Left renal cortex interstitium (tissue), 4 donors: ENCODE measurements at places on chromosomes 2 and 18.

DNA sequence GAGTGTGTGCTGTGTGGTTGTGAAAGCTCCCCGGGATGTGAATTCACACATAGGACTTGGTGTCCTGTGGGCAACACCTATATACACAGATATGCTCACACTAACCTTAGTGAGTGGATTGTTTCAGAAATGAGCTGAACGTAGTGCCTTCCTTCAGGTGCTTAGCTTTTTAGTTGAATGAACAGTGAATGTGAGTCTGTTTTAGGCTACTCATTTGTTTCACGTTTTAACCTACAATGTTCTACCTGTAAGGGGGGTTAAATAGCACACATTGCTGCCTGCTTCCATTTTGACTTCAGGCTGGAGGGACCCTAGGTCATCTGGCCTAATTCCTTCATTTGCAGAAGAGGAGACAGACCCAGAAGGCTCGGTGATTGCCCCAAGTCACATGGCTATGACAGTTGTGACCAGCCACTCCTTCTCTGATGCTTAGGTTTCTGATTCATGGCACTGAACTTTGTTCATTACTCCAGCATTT, 1.0 kb downstream of the PLEK start:
- no peak for DNase-seq

GRCh38 chr2:98188351-98189046, 101.5 kb downstream of the VWA3B start:
- DNase-seq: no peak

- no peak for DNase-seq
Measured at GRCh38 chr18:78719821-78720220, 259.8 kb upstream of the SALL3 start.

DNA sequence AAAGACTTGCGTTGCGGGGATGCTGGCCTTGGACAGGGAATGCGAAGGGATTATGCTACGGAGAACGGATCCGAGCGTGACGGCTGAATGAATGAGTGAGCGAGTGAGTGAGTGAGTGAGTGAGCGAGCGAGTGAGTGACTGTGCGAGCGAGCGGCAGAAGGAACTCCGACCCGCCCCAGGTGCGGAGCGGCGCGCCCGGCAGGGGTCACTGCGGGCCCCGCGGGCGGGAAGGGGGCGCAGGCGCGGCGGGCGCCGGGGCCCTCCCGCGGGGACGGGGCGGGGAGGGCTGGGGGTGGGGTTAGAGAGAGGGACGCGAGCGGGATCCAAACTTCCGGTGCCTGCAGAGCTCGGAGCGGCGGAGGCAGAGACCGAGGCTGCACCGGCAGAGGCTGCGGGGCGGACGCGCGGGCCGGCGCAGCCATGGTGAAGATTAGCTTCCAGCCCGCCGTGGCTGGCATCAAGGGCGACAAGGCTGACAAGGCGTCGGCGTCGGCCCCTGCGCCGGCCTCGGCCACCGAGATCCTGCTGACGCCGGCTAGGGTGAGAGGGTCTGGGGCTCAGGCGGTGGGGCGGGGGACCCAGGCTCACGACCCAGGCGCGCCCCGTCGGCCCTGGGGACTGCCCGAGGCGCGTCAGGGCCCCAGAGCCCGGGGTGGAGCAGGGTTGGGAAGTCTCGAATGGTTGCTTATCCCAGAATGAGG, at the start of gene ITM2C:
Gene ITM2C, plus strand, starts transcription at position 338 of the 702 bp plus-strand sequence. Its CDS starts 84 bp downstream, at position 422.
- no peak for DNase-seq

DNA sequence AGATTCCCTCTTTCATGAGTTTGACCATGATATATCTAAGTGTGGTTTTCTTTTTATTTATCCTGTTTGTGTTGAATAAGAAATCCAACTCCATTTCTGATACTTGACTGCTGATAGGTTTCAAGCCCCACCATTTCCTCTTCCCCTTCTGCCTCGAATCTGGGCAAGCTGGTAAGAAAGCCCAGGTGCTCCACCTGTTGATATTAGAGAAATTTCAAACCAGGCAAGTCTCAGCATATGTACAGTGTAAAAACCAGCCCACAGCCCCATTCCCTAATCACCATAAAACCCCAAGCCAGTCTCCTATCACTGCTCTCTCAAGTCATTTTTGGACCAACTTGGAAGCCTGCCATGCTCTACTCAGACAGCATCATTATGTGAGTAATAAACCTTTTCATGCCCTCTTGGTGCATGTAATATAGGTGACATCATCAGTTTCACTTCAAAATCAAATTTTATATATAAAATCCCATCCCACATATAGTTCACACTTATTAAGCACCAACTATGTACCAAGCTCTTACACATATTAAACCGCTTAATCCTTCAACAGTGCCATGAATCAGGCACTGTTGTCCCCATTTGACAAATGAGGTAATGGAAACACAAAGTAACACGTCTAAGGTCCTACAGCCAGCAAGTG, 46.6 kb downstream of the SMAD2 start:
- no peak for DNase-seq

GRCh38 chr2:127581516-127582490, 46.3 kb downstream of the MYO7B start:
- DNase-seq: no peak

- no peak for DNase-seq
Measured at GRCh38 chr18:56330366-56331110, 307.9 kb downstream of the TXNL1 start.

DNA sequence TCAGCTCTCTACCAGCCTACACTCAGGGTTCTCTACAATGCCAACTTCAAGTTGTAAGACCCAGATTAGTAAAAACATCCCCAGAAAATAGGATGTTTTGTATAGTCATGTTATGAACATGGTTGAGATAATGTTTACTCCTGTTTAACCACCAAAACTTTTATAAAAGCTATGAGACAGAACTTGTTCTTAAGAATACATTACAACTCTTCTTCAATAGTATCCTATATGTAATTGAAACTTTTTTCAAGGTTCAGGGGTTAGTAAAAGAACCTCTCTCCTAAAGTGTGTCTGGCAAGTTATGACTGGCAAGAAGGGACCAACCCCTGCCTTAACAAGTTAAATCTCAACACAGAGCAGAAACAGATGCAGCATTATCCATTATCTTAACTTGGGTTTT, 118.8 kb upstream of the STK17B start:
- DNase-seq: no peak

DNA sequence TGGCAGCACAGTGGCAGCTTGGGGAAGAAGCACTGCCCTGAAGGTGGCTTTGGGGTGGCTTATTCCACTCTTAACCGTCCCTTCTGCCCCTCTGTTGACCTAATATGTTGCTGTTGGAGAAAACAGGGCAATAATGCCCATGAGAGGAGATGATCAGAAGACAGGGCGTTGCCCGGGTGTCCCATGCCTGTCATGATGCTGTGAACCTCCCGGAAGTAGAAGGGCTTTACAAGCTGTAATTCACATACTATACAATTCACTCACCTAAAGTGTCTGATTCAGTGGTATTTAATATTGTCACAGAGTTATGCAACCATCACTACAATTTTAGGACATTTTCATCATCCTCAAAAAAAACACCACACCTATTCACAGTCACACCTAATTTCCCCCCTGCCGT, 112.3 kb downstream of the FHOD3 start:
- no peak for DNase-seq

- no peak for DNase-seq
Measured at GRCh38 chr2:204776781-204777559, 231.7 kb downstream of the PARD3B start.

- no peak for DNase-seq
Measured at GRCh38 chr2:142897807-142898206, 20.3 kb downstream of the KYNU start.

- no peak for DNase-seq
Measured at GRCh38 chr2:161067846-161068350, 92.3 kb upstream of the TANK start.

GRCh38 chr18:76205906-76206305, 289.1 kb downstream of the ZNF516 start:
- DNase-seq: no peak

DNA sequence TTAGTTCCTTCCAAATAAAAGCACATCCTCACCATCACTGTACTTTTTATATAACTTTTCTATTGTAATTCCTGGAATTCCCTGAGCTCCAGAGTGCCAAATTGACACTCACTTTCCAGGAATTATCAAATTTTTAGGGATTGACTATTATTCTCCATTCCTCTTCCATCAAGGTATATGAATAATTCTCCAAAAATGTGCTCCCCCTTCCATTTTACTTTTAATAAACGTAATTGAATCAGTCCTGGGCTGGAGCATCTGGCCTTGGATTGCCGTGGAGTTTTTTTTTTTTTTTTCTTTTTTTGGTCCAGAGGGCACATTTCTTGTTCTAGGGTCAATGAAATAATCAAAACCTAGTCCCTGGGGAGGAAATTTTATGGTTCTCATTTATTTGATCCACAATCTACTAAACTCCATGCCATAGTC, 304.3 kb downstream of the CDCA7 start:
- DNase-seq: no peak

DNA sequence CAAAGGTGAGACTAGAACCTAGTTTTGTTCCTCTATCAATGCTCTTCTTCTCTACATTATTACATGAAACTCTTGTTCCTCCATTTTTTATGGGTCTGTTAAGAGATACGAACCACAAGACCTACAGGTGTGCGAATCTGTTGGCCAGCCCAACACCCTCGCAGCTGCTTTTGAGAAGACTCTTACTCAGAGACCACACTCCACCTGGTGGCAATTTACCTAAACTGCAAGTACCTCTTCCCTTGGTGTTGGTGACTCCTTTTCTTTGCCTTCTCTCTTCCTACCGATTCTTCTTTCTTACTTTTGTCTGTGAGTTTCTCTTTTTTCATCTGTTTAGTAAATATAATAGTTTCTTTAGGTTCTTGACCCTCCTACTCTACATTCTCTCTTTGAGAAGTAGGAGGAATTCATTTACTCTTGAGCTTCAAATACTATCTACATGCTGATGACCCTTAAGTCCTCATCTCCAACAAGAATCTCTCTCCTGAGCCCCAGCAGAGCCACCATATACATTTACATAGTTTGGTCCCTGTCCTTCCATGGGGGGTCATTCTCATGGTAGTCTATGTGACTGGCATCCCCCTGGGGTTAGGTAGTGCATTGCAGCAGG, 81.8 kb upstream of the GAREM1 start:
- DNase-seq: no peak

DNA sequence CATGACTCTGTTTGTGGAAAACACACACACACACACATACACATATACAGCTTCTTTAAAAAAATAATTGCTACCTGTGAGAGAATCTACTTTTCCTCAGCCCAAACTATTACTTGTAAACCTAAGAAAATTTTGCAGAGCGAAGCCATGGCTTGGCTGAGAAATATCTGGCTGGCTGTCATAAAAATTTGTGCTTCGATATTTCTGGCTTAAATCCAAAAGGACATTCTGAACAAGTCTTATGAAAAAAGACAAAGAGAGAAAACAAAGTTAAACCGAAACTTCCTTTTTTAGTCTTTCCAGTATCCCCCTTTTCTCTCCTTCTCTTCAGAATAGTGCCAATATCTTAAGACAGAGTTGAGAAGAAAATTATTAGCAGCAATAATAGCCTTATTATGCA, 2048.0 kb downstream of the SUCLG1 start:
- DNase-seq: no peak

DNA sequence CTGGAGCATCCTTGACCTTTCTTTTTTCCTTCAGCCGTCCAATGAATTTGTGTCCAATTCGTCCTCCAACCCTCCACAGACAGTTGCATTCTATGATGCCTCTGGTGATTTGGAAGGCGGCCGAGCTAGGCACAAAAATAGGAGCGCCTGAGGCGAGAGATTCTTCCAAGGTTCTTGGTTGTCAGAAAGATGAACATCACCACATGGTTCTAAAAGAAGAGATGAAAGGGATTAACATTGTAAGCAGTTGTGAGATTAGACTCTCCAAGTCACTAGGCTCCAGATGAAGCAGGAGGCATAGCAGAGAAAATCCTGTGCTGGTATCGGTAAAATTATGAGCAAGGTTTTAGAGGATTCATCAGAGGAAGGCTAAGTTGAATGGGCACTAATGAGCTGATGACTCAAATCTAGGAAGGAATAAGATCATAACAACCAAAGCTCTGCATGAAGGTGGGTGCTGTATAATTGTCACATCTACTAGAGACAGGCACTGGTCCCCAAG, 75.4 kb upstream of the MAP4K3 start:
- no peak for DNase-seq

DNA sequence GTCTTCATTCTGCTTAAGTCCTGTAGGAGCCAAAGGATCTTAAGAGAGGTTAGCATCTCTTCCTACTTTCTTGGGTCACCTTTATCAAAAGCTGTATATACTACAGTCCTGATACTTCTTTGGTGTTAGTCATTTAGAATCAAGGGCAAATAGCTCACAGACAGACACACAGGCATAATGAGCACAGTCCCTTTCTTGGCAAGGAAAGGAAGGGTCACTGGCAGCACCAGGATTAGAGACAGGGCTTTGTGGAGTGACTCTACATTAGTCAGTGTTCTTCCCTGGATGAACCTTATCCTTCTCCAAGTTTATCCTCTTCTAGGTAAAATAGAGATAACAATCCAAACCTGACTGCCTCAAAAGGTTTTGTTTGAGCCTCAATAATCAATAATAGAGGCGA, 40.0 kb upstream of the NCKAP5 start:
- no peak for DNase-seq

DNA sequence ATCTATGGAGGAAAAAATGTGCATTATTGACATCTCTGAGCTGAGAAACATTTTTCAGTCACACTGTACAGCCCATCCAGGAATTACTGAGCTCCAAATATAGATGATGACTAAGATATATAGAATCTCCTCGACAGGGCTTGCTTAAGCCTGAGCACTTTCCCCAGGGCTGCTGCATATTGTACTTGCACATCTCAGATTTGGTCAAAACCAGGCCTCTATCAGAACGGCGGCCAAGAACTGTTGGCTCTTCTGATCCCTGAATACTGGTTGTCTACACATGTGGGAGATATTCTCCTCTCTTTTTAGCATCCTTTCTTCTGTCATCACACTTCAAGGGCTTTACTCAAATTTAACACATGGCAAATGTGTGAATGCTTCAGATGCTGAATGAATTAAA, 201.5 kb upstream of the SLC35G4 start:
- no peak for DNase-seq

DNA sequence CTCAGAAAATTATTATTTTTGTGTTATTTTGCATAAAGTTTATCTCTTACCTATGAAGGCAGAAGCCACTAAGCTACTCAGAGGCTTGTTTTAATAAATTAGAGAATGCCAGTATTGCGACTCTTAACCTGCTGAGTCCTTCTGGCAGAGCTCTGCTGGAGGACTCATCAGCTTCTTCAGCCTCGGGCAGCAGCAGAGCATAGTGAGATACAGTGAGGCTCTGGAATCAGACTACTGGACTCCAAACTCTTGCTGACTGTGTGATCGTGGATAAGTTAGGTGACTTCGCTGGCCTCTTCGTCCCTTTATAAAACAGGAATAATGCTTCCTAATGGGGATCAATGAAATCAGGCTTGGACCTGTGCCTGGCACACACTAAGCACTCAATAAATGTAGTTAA, 1.7 kb downstream of the PTRHD1 start:
- no peak for DNase-seq

GRCh38 chr2:24164416-24164973, 10.4 kb upstream of the FAM228A start:
- no peak for DNase-seq
